ENCODE measurements at places on chromosomes 1 and 21. TPM values are rescaled to one million over a fixed set of nuclear protein-coding genes. Genes with fewer than 3 reads are reported as not detected.
A peak's percentile ranks its signal among the peaks of the same experiment; 100 is the strongest.

Gene TOMM40L
- 23.9 TPM for total RNA-seq

Gene DNASE2B
- total RNA-seq, result not detected

Gene RNF223
- not detected for total RNA-seq

Gene TINAGL1
- 264 TPM for total RNA-seq

Gene ZMYND12
- total RNA-seq, result 3.4 TPM

Gene ZNF436
- 10.0 TPM for total RNA-seq

Gene NBPF20
- total RNA-seq, result 0.59 TPM

Gene FCRL2
- not detected for total RNA-seq

DNA sequence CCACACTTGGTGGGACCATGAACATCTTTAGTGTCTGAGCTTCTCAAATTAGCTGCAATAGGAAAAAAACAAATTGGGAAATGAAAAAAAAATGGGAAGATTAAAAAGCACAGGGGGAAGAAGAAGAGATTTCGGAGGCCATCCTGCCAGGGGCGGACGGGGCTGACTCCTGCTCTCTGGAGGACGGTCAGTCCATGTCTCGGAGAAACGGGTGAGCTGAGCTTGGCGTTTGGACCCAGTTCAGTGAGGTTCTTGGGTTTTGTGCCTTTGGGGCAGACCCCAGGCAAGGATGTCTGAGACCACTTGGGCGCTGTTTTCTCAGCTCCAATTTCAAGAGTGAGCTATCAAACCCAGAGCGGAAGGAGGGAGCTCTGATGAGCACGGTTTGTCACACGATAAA lies 123.9 kb downstream of the PRDM2 start:
- no peaks in the 10 kb centered on the region for H3K4me1 ChIP-seq
- H3K27me3 ChIP-seq, result no peaks in the 10 kb centered on the region
- peak; percentile 47 for DNase-seq
- no peaks in the 10 kb centered on the region for H3K36me3 ChIP-seq
- H3K27ac ChIP-seq, result no peak overlapping the region

- H3K27ac ChIP-seq, result no peak overlapping the region
- no peak for DNase-seq
- no peak overlapping the region for H3K4me3 ChIP-seq
- no peaks in the 10 kb centered on the region for H3K36me3 ChIP-seq
These were observed 30.9 kb upstream of the TAL1 start for GRCh38 chr1:47262787-47263413.

- no peak overlapping the region for H3K4me3 ChIP-seq
- H3K27ac ChIP-seq, result no peak overlapping the region
- peaks cover 3% of the 10 kb centered on the region for H3K36me3 ChIP-seq
- H3K4me1 ChIP-seq, result no peaks in the 10 kb centered on the region
These were observed 47.1 kb upstream of the FAM3B start for GRCh38 chr21:41269535-41269934.

GRCh38 chr1:227769047-227769935 lies 34.1 kb downstream of the SNAP47 start:
- H3K27ac ChIP-seq, result no peak overlapping the region
- H3K27me3 ChIP-seq, result no peaks in the 10 kb centered on the region
- no peak overlapping the region for H3K4me3 ChIP-seq
- peaks cover 10% of the 10 kb centered on the region for H3K4me1 ChIP-seq
- no peak for DNase-seq

DNA sequence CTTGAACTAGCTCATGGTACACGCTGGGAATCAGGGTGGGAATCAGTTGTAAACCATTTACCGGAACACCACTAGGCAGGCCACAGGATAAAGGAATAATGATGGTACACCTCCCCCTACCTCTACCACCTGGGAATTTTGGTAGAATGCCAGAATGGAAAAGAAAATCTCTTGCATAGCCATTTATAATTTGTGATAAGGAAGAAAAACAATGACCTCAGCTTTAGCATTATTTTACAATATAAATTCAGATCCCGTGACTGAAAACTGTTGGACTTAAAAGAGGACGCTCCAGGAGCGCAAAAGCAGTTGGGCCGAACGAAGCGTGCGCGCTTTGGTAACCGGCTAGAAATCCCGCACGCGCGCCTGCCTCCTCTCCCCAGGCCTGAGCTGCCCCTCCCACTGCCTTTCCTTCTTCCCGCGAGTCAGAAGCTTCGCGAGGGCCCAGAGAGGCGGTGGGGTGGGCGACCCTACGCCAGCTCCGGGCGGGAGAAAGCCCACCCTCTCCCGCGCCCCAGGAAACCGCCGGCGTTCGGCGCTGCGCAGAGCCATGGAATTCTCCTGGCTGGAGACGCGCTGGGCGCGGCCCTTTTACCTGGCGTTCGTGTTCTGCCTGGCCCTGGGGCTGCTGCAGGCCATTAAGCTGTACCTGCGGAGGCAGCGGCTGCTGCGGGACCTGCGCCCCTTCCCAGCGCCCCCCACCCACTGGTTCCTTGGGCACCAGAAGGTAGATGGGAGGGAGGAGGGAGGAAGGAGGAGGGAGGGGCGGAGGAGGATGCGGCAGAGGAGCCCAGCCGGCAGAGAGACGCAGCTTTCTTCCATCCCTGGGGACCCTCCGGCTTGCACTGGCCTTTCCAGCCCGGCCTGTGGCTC lies at the start of gene CYP4X1:
Gene CYP4X1 (plus strand): TSS at position 402 of the 873 bp plus-strand sequence. CDS start 149 bp downstream, at position 551.
- no peak for DNase-seq
- H3K27me3 ChIP-seq, result no peaks in the 10 kb centered on the region
- peak within 1 kb of the TSS; percentile 53 for H3K4me3 ChIP-seq
- H3K36me3 ChIP-seq, result no peaks in the 10 kb centered on the region
- H3K27ac ChIP-seq, result peak within 1 kb of the TSS; percentile 65
- H3K4me1 ChIP-seq, result peaks cover 38% of the 10 kb centered on the region

DNA sequence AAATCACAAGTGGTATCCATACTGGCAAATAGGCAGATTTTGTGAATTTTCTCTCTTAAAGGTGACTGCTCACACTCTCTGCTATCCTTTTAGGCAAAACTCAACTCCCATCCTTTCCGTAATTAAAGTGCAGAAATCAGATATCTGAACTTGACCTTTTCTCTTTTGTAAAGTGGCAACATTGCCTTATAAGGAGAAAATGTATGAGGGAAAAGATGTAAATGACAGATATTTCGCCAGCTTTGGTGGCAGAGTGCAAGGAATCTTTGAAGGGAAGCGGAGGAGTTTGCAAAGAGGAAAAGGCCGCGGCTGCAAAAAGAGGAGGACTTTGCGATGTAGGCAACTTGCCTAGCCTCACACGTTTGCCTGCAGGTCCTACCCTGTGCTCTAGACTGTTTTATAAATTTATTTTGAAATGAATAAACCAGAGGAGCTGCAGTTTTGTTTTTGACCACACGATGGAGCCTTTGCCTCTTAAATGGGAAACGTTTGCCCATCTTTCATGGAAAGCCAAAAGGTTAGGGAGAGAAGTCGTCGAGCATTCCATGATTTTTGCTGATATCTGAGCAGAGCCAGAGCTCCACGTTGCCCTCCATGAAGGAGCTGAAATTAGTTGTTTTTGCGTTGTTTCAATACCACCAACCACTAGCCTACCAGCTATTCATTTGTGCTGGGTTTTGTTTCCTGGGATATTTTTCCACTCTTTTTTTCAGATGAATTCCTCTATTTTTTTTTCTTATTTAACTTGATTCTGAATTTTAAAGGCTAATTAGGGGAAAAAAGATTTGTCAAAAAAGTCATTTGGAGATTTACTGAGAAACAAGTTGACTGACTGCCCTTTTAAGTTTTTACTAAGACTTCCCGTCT lies 242.3 kb downstream of the LMX1A start:
- no peak overlapping the region for H3K27ac ChIP-seq
- no peaks in the 10 kb centered on the region for H3K4me1 ChIP-seq
- no peaks in the 10 kb centered on the region for H3K36me3 ChIP-seq
- no peak overlapping the region for H3K4me3 ChIP-seq
- H3K27me3 ChIP-seq, result peaks cover 7% of the 10 kb centered on the region
- no peak for DNase-seq

GRCh38 chr1:155019377-155020245 lies 14.0 kb downstream of the DCST2 start:
- peaks cover 18% of the 10 kb centered on the region for H3K36me3 ChIP-seq
- H3K4me3 ChIP-seq, result no peak overlapping the region
- H3K27ac ChIP-seq, result no peak overlapping the region
- no peaks in the 10 kb centered on the region for H3K27me3 ChIP-seq
- no peak for DNase-seq

GRCh38 chr1:212070720-212071302 lies 35.3 kb downstream of the DTL start:
- no peak overlapping the region for H3K4me3 ChIP-seq

DNA sequence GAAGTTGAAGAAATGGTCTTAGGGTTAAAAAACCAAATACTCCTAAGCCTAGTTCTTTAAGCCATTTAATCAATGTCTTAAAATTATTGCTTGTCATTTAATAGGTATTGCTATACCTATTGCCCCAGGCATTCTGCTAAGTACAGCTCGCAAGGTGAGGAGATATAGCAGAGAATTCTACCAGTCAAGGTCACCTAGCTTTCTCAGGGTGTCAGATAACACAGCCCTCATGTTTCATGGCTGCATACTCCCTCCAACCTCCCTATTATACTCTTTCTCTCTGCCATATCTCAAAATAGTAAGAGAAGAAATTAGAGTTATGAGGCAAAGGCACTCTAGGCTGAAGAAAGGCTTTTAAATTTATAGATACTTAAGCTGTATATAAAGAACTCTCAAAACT lies 68.4 kb upstream of the GPR88 start:
- H3K4me3 ChIP-seq, result no peak overlapping the region
- no peak overlapping the region for H3K27ac ChIP-seq

DNA sequence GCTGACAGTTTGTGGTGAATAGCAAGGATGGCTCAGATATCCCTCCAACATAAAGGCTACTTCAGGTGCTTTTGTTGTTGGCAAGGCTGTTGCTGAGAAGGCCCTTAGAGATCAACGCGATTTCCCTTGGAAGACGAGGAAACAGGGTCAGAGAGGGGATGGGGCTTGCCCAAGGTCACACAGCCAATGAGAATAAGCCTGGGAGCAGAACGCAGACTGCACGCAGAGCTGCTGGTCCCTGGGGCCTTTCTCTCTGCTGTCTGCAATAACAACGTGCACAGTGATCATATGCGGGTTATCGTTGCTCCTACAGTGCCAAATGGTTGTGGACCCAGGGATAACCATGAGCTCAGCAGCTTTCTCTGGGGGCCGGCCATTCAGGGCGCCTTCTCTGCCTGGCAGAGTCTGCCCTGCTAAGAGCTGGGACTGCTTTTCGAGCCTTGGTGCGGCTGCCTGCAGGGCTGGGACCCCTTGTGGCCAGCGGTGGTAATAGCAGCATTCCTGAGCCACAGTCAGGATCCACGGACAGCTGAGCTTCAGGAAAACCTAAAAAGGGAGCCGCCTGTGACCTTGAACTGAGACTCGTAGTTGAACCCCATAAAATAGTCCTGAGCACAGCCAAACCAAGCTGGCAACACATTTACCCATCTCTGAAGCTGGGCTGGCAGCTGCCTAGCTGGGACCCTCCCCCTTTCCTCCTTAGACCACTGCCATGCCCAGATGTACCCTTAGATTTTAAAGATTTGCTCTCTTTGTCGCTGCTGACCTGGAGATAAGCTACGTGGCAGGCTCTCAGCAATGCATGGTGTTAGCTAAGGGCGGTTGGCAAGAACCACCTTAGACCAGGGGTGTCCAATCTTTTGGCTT lies 39.8 kb downstream of the HTR6 start:
- peak; percentile 70 for DNase-seq
- no peak overlapping the region for H3K27ac ChIP-seq
- H3K4me3 ChIP-seq, result no peak overlapping the region

DNA sequence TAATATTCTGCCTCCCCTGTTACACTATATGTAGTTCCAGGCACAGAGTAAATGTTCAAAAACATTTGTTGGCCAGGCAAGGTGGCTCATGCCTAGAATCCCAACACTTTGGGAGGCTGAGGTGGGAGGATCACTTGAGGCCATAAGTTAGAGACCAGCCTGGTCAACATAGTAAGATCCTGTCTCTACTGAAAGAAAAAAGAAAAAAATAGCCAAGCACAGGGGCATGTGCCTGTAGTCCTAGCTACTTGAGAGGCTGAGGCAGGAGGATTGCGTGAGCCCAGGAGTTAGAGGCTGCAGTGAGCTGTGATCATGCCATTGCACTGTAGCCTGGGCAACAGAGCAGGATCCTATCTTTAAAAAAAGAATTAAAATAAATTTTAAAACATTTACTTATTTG lies 57.6 kb upstream of the SIM2 start:
- H3K27ac ChIP-seq, result no peak overlapping the region
- no peak for DNase-seq
- H3K4me1 ChIP-seq, result no peaks in the 10 kb centered on the region
- no peaks in the 10 kb centered on the region for H3K36me3 ChIP-seq
- H3K27me3 ChIP-seq, result no peaks in the 10 kb centered on the region
- no peak overlapping the region for H3K4me3 ChIP-seq

- H3K4me1 ChIP-seq, result no peaks in the 10 kb centered on the region
- peaks cover 29% of the 10 kb centered on the region for H3K36me3 ChIP-seq
- peak; percentile 88 for DNase-seq
- H3K27ac ChIP-seq, result peak overlapping the region; percentile 66
These were observed 5.0 kb downstream of the PRELP start for GRCh38 chr1:203480525-203481084.

GRCh38 chr1:237000191-237000590 lies 4.0 kb downstream of the MT1HL1 start:
- H3K4me1 ChIP-seq, result no peaks in the 10 kb centered on the region
- H3K27me3 ChIP-seq, result no peaks in the 10 kb centered on the region
- DNase-seq, result no peak
- no peaks in the 10 kb centered on the region for H3K36me3 ChIP-seq

- H3K36me3 ChIP-seq, result peaks cover 24% of the 10 kb centered on the region
- H3K4me3 ChIP-seq, result no peak overlapping the region
- H3K27me3 ChIP-seq, result no peaks in the 10 kb centered on the region
These were observed 17.0 kb downstream of the FAM151A start for GRCh38 chr1:54606096-54606989.

- H3K36me3 ChIP-seq, result no peaks in the 10 kb centered on the region
- H3K27me3 ChIP-seq, result no peaks in the 10 kb centered on the region
- no peak for DNase-seq
- no peak overlapping the region for H3K27ac ChIP-seq
- no peak overlapping the region for H3K4me3 ChIP-seq
These were observed 9.3 kb upstream of the ST6GALNAC3 start for GRCh38 chr1:76065270-76065669.

- no peak overlapping the region for H3K27ac ChIP-seq
- H3K4me3 ChIP-seq, result no peak overlapping the region
- H3K36me3 ChIP-seq, result no peaks in the 10 kb centered on the region
- no peaks in the 10 kb centered on the region for H3K4me1 ChIP-seq
- H3K27me3 ChIP-seq, result no peaks in the 10 kb centered on the region
These were observed 42.7 kb downstream of the SPATA46 start for GRCh38 chr1:162333991-162334390.

GRCh38 chr1:169474302-169474995 lies 11.3 kb downstream of the SLC19A2 start:
- H3K36me3 ChIP-seq, result peaks cover 22% of the 10 kb centered on the region
- no peaks in the 10 kb centered on the region for H3K4me1 ChIP-seq
- no peaks in the 10 kb centered on the region for H3K27me3 ChIP-seq

Data from right atrium auricular region (tissue), 2 donors.